ENCODE measurements at places on chromosomes 16 and 17. TPM values are rescaled to one million over a fixed set of nuclear protein-coding genes. Genes with fewer than 3 reads are reported as not detected.

HP gene
- 41.4 TPM for total RNA-seq

TRIM37 gene
- total RNA-seq = 19.1 TPM

WFDC1 gene
- total RNA-seq = 11.1 TPM

HIC1 gene
- total RNA-seq = 13.0 TPM

PRRT2 gene
- total RNA-seq = 1.9 TPM

KRTAP2-1 gene
- total RNA-seq = not detected

EPN3 gene
- total RNA-seq = 5.0 TPM

OR1A1 gene
- total RNA-seq = not detected

TRAF7 gene
- 66.8 TPM for total RNA-seq

MPRIP gene
- total RNA-seq = 250 TPM

TBKBP1 gene
- 10.1 TPM for total RNA-seq

SLC13A5 gene
- total RNA-seq = not detected

MT1M gene
- total RNA-seq = 27.9 TPM

AP2B1 gene
- 242 TPM for total RNA-seq

GRCh38 chr17:71402661-71403141, 718.1 kb upstream of the SOX9 start:
- no peaks in the 10 kb centered on the region for H3K4me1 ChIP-seq
- no peak overlapping the region for H3K27ac ChIP-seq
- DNase-seq = no peak
- H3K4me3 ChIP-seq = no peak overlapping the region
- H3K36me3 ChIP-seq = no peaks in the 10 kb centered on the region

GRCh38 chr17:45656527-45657181, 127.5 kb upstream of the CRHR1 start:
- no peaks in the 10 kb centered on the region for H3K27me3 ChIP-seq
- no peaks in the 10 kb centered on the region for H3K36me3 ChIP-seq
- H3K27ac ChIP-seq = no peak overlapping the region

DNA sequence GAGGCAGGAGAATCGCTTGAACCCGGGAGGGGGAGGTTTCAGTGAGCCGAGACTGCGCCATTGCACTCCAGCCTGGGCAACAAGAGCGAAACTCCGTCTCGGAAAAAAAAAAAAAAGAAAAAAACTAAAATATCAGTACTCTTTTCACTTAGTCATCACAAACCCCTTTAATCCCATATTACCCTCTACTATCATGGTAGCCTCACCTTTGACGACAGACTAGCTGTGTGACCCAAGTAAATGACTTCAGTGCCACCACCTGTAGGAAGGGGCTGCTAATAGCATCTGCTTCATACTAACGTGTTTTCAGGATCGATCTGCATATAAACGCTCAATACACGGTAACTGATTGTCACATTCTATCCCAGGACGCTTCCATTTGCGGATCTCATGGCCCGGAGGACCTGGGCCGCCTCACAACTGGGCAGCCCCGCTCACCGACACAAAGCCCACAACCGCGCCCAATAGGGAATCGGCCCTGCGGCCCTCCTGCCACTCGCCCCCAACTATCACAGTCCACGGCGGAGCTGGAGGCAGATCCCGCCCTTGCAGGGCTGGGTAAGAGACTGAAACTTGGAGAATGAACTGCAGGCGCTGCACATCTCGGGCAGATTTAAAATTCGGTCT, 1.1 kb upstream of the ZNF263 start:
- peaks cover 7% of the 10 kb centered on the region for H3K36me3 ChIP-seq
- peak overlapping the region; percentile 85 for H3K4me3 ChIP-seq
- peak overlapping the region; percentile 99 for H3K27ac ChIP-seq
- DNase-seq = no peak

- peaks cover 11% of the 10 kb centered on the region for H3K4me1 ChIP-seq
- H3K4me3 ChIP-seq = no peak overlapping the region
- H3K27ac ChIP-seq = no peak overlapping the region
- DNase-seq = no peak
- no peaks in the 10 kb centered on the region for H3K27me3 ChIP-seq
Measured at GRCh38 chr17:77173104-77173503, 32.3 kb downstream of the SEC14L1 start.

- H3K4me1 ChIP-seq = no peaks in the 10 kb centered on the region
- no peak overlapping the region for H3K4me3 ChIP-seq
- no peak overlapping the region for H3K27ac ChIP-seq
- H3K36me3 ChIP-seq = no peaks in the 10 kb centered on the region
- DNase-seq = no peak
Measured at GRCh38 chr17:9183306-9183705, 162.0 kb downstream of the NTN1 start.

DNA sequence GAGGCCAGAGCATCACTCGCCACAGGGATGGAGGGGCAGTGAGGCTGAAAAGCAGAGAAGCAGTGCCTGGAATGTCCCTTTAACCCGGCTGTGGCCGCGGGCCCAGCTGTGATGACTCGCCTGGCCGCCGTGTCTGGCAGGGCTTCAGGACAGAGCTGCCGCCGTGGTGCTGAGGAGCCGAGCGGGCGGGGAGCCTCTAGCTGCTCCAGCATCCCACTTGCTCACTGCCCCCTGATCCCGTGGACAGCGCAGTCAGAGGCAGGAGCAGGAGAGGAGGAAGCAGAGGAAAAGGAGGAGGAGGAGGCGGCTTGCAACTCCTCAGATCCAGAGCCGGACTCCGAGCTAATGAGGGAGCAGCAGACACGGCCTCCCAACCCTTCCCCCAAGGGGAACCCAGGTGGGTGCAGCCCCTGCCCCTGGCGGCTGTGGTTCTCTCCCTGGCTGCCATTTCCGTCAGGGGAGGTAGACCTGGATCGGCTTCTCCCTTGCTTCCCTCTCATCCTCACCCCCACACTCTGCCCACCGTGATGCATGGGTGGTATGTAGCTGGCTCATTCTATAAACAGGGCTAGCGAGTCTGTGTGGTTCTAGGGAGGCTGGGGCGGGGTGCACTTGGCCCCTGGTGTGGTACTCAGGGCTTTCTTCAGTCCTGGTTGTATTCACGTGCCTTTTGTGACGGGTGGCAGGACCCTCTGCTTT, 165.7 kb downstream of the CMIP start:
- H3K27me3 ChIP-seq = no peaks in the 10 kb centered on the region
- peaks cover 3% of the 10 kb centered on the region for H3K36me3 ChIP-seq
- peak overlapping the region; percentile 85 for H3K27ac ChIP-seq
- peaks cover 26% of the 10 kb centered on the region for H3K4me1 ChIP-seq
- H3K4me3 ChIP-seq = no peak overlapping the region

- peak overlapping the region; percentile 26 for H3K4me3 ChIP-seq
- H3K27ac ChIP-seq = no peak overlapping the region
- H3K4me1 ChIP-seq = no peaks in the 10 kb centered on the region
- H3K27me3 ChIP-seq = no peaks in the 10 kb centered on the region
Measured at GRCh38 chr17:77280304-77281121, 139.7 kb downstream of the SEC14L1 start.

DNA sequence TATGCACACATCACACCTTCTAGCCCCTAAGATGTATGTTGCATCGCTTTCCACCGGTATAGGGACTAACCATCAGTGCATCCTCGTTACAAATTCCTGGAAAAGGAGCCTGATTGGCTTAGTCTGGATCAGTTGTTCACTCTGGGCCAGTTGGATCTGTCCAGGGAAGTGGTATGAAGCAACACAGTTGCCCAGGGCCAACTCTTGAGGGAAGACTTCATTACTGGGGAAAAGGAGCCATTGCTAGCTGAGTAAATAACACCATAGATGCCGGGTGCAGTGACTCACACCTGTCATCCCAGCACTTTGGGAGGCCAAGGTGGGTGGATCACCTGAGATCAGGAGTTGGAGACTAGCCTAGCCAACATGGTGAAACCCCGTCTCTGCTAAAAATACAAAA, 275.2 kb upstream of the RBFOX1 start:
- H3K4me3 ChIP-seq = no peak overlapping the region
- H3K4me1 ChIP-seq = no peaks in the 10 kb centered on the region
- DNase-seq = no peak
- H3K27me3 ChIP-seq = no peaks in the 10 kb centered on the region
- no peaks in the 10 kb centered on the region for H3K36me3 ChIP-seq

DNA sequence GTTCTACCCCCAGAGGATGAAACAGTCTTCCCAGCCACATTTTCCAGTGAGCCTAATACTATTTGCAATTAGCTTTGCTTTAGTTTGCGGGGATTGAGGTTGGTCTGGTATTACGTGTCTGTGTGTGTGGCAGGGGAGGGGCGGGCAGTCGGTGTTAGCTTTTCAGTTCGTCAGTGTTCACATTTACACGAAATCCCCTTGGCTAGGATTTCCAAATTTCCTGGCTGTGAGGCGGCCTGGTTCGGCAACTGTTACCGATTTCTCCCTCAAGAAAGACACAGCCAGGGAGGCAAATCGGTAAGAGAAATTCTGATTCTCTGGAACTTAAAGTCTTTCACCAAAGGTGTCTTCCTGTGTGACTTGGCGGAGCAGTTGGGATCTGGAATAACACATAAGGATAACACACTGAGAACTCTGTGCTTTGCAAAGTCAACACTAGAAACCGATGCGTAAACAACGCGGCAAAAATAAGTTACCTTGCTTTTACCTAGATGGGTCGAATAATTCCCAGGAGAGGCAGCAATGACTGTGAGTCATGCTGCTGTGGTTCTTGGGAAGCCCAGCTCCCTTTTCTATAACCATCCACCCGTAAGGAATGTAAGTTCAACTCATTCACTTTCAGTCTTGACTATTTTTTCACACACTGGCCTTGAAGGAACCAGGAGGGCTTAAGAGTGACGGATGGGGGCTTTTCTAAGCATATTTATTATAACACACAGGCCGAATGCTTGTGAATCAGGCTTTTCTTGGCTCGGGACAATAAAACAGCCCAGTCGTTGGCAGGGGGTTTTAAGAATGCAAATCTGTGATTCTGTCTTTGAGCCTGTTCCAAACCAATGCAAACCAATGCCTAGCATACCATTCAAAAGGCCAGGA, 24.2 kb downstream of the GPRC5B start:
- H3K4me3 ChIP-seq = no peak overlapping the region
- H3K4me1 ChIP-seq = no peaks in the 10 kb centered on the region
- peak overlapping the region; percentile 57 for H3K27ac ChIP-seq
- DNase-seq = no peak
- no peaks in the 10 kb centered on the region for H3K27me3 ChIP-seq

GRCh38 chr16:3091551-3091950, 7.5 kb downstream of the ZSCAN10 start:
- H3K27ac ChIP-seq = no peak overlapping the region
- DNase-seq = no peak
- H3K27me3 ChIP-seq = no peaks in the 10 kb centered on the region
- peaks cover 3% of the 10 kb centered on the region for H3K4me1 ChIP-seq

GRCh38 chr17:75783803-75784472, 668 bp upstream of the UNK start:
- peak; percentile 70 for DNase-seq
- no peaks in the 10 kb centered on the region for H3K36me3 ChIP-seq
- H3K27ac ChIP-seq = peak overlapping the region; percentile 100
- H3K27me3 ChIP-seq = no peaks in the 10 kb centered on the region
- peaks cover 14% of the 10 kb centered on the region for H3K4me1 ChIP-seq

DNA sequence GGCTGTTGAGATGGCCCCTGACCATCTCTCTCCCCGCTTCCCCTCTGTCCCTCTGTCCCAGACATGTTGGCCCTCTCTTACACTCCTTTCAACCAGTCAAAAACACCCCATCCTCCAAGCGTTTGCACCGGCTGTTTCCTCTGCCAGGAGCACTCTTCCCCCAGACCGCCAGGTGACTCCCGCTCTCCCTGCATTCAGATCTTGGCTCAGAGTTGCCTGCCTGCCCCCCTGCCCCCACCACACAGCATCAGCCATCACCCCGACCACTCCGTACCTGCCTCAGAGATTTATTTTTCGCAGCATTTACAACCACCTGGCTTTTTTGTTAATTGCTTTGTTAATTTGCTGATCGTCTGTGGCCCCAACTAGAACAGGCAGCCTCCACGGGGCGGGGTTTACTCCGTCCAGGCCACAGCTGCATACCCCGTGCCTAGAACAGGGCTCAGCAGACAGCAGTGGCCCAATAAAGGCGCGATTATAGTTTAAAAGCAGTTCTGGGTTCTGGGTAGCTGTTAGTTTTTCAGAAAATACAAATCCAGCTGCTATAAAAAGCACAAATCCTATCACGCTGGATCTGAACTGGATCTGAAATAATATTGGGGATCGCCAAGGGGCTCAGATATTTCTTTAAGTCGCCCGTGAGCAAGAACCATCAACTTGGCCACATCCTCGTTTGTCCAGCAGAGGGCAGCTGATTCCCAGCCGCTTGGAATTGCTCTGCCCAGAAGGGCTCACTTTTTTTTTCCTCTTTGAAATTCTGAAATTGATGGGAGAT, 173.6 kb downstream of the IRF8 start:
- no peaks in the 10 kb centered on the region for H3K36me3 ChIP-seq
- no peaks in the 10 kb centered on the region for H3K27me3 ChIP-seq
- no peak overlapping the region for H3K27ac ChIP-seq
- no peak overlapping the region for H3K4me3 ChIP-seq

GRCh38 chr16:19223235-19224170, 55.5 kb downstream of the SYT17 start:
- no peak overlapping the region for H3K4me3 ChIP-seq
- no peaks in the 10 kb centered on the region for H3K4me1 ChIP-seq
- no peaks in the 10 kb centered on the region for H3K36me3 ChIP-seq
- no peak overlapping the region for H3K27ac ChIP-seq

DNA sequence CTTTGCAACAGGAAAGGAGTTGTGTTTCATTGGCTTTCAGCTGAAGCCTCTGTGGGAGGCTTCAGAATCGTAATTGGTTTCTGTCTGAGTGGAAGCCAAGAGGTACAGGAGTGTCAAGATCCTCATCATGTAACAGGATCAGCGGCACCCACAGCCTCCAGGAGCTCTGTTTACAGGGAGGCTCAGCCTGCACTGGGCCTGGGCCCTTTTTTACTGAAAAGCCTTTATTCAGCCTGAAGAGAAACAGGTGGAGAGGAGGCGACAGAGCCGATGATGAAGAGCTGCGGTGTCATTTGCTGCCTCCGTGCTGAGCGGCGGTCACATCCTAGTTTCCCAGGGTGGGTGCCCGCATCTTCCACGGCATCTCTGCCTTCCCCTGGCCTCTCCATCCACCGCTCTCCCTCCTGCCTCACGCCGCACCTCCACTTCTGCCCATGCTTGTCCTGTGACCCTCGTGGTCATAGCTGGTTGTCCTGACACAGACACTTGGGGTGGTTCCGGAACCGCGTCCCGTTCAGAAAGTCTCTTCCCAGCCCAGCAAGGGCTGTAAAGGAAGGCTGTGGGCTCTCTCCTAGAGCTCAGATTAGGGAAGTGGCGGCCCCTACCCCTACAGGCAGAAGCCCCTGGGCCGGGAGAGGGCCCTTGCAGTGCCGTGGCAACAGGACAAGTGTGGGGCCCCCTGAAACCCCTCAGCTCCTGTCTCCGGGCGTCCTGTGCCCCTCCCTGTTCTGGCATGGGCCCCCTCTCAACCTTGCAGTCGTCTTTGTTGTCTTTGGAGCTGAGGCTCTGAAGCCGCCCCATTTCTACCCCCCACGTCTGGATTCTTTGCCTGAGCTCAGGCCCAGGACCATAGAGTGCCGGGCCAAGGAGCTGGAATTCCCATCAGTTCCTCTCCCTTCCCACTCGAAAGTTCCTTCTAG, 53.9 kb upstream of the CHMP6 start:
- H3K36me3 ChIP-seq = no peaks in the 10 kb centered on the region
- H3K27me3 ChIP-seq = no peaks in the 10 kb centered on the region
- no peak overlapping the region for H3K4me3 ChIP-seq
- peak; percentile 55 for DNase-seq

GRCh38 chr17:17325816-17326215, 22.6 kb downstream of the NT5M start:
- no peaks in the 10 kb centered on the region for H3K4me1 ChIP-seq
- H3K36me3 ChIP-seq = no peaks in the 10 kb centered on the region
- no peak overlapping the region for H3K27ac ChIP-seq
- no peak for DNase-seq
- no peak overlapping the region for H3K4me3 ChIP-seq
